Muscle of back (tissue), 13 donors: ENCODE measurements at places on chromosomes 12 and 14.

- no peak for DNase-seq
These were observed 1116.0 kb upstream of the TMEM132C start for GRCh38 chr12:127150956-127151355.

GRCh38 chr12:75694534-75695268, 183.3 kb upstream of the KRR1 start:
- no peak for DNase-seq

DNA sequence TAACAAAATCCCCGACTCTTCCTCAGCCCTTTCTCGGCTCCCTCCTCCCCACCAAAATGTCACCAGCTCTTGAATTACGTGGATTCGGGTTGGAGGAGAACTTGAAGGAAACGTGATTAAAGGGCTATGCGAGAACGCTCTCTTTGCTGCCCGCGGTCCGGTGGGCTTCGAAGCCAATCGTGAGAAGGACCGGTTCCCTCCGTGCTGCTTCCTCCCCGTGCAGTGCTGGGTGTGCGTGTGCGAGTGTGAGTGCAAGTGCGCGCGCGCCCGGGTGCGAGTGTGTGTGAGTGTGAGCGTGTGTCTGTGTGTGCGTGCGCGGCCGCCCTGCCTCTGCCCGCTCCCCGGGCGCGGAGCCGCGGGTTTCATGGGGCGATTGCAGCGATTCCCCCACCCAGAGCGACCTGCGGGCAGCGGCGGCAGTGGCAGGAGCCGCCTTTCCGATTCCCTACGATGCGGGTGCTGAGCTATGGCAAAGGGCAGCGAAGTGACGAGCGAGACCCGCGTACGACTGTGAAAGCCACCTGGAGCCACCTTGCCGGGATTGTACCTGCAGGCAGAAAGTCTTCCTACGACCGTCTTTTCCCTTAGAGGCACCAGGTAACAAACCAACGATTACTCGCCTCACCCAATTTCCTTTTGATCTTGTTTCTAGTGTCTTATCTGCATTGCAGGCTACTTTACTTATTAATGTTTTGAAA, 1.4 kb downstream of the LRFN5 start:
- peak; percentile 82 for DNase-seq

- DNase-seq = no peak
These were observed 54.1 kb downstream of the GRIP1 start for GRCh38 chr12:66624806-66625205.

- DNase-seq = no peak
These were observed 23.3 kb downstream of the ZFC3H1 start for GRCh38 chr12:71640316-71640715.
